ENCODE measurements at places on chromosomes 7 and 10.
A peak's percentile ranks its signal among the peaks of the same experiment; 100 is the strongest.

DNA sequence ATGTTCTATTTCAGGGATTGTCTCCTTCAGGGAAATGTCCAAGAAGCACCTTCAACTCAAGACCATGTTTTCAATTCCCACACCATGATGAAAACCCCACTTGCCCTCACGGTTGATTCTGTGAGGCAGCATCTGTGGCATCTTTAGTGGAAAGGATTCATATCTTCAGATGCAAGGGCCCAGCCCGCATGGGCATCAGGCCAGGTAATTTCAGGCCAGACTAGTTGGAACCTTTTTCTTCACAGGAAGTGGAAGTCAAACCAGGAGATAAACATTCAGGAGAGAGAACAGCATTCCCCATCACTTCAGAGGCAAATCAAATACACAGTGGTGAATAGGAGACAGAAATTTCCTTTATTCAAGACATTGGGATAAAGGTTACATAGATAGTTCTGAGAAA is 88.8 kb downstream of the JCAD start:
- no peak for DNase-seq

GRCh38 chr10:116671274-116671926 is 50.6 kb downstream of the PNLIPRP2 start:
- DNase-seq, result no peak

DNA sequence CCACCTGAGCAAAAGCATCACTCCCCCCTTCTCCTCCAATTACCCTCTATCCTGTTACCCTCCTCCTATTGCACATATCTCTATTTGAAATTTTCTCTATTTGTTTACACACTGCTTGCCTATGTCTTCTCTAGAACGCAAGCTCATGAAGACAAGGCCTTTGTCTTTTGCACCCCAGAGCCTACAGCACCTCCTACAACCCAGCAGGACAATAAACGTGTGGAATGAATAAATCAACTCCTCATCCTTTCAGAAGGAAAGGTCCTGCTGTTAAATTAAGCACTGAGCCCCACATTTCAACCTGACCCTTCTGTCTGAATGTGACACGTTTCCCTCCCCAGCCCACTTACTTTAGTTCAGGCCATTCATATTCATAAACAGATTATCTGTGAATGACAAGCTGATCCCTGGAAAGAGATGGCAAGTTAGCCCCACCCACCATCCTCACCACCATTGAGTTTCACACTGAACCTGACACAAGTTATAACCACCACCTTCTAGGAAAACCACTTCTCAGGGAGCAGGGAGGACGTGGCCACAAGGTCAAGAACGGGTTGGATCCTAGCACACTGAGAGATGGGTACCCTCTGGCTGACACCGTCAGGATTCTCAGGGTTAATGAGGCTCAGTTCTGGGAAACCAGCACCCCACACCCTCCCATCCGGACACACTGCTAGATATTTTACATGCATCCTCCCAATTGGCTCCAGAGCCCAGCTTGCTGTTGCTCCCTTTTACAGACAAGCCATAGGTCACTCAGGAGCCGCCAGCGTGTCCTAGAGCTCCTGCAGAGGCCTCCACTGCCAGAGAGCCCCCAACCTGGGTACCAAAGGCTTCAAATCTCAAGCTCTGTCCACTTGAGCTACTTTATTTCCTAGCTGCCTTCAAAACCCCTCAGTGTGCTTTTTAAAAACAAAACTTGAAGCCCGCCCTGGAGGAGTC is 934 bp downstream of the PRTFDC1 start:
- DNase-seq, result peak; percentile 23

DNA sequence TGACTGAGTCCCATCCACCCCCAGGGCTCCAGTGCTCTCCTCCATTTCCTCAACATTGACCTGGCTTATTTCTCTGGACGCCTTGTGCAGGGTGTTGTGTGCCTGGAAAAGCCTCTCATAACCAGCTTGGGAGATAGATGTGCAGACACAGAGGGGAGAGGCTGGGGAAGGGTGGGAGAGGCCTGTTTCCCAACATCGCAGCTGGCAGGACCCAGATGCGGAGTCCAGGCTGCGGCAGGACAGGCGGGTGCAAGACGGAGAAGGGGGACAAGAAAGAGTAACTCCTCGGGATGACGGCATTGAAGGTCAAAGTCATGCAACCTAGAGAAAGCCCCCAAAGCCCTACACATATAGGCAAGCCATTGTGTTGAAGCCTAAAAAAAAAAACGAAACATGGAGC is 54.1 kb upstream of the ANTXRL start:
- no peak for DNase-seq

DNA sequence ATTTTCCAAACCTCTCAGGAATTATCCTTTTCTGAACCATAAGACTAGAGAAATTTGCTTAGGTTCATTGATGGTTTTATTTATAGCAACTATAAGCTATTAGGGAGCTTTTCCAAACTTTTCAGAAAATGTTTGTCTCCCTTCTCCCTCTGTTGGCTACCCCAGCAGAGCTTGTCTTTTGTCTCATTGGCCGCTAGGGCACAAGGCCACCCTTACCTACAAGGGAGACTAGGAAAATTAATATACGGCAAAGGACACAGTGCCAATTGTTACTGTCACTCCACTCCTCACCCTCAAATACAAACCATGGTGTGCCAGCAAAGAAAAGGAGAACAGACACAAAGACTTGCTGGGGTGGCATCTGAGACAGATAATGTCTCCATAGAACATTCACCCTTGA is 471.4 kb downstream of the XPNPEP1 start:
- no peak for DNase-seq

DNA sequence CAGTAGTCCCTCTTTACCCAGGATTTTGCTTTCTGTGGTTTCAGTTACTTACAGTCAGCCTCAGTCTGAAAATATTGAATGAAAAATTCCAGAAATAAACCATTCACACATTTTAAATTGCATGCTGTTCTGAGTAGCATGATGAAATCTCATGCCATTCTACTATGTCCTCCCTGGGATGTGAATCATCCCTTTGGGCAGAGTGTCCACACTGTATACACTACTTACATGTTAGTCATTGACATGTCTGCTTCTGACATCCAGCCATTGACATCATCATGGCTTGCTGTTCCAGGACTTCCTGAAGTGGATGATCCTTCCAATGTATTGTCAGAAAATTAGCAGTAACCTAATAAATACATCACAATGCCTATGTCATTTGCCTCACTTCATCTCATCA is 34.6 kb upstream of the MALRD1 start:
- no peak for DNase-seq

DNA sequence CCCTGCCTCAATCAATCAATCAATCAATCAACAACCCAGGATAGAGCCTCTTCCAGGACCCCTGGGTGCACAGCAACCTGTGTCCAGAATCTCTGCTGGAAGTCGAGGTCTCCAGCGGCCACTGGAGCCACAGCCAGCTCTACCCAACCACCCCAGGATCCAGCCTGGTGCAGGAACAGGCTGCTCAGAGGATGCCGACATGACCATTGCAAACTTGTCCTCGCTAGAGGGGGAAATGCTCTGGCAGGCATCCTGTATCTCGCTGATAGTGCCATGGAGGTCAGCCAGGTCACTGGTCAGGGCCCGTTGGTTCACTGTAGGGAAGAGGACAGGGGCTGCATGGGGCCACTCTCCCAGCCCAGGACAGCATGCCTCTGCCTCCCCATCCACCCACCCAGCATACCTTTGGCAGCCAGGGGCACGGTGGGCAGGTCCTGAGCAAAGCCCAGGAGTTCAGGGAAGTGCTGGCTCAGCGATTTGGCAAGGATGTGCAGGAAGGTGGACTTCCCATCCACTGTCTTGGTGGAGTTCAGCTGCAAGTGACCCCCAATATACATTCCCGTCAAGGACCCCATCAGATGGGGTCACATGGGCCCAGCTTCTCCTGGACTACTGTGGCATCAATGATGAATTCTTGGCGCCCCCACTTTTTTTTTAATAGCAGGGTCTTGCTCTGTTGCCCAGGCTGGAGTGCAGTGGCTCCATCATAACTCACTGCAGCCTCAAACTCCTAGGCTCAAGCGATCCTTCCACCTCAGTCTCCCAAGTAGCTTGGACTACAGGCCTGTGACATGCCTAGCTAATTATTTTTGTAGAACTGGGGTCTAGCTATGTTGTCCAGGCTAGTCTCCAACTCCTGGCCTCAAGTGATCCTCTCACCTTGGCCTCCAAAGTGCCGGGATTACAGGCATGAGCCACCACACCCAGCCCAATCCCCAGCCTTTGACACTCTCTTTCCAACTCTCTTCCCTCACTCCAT is 49.4 kb downstream of the GRID2IP start:
- DNase-seq, result peak; percentile 62

DNA sequence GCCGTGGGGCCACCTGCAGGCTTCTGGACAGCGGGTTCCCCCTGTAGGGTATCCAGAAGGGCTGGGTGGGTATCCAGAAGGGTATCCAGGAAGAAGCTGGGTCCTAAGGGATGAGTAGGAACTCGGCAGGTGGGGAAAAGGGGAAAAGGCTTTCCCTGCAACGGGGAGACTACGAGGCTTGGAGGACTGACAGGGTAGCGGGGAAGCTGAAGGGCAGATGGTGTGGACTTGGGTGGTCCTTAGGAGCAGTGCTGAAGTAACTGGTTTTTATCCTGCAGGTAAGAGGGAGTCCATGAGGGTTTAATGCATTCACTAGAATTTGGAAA is 525 bp downstream of the UBE2D4 start:
- no peak for DNase-seq

DNA sequence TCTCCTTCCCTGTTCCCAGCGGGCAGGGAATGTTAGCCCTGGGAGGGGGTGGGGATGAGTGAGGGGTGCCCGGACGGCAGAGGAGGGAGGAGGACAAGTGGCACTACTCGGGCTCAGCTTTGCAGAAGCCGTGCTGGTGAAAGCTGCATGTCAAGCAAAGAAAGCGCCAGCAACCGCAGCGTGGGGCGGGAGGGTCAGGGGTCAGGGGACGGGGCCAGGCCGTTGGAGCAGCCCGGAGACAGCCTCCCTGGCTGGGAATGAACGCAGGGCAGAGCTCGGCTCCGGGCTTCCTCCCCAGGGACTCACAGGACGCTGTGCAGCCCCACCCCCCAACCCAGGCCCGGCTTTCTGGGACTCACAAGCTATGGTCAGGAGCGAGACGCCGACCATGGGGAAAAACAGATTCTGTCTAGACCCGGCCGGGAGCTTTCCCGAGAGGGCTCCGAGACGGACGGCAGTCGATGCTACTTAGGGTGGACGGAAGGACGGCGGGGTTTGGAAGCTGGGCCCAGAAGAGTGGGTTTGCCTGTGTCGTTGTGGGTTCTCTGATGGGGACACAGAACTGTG is 113.4 kb downstream of the VIPR2 start:
- DNase-seq, result no peak

DNA sequence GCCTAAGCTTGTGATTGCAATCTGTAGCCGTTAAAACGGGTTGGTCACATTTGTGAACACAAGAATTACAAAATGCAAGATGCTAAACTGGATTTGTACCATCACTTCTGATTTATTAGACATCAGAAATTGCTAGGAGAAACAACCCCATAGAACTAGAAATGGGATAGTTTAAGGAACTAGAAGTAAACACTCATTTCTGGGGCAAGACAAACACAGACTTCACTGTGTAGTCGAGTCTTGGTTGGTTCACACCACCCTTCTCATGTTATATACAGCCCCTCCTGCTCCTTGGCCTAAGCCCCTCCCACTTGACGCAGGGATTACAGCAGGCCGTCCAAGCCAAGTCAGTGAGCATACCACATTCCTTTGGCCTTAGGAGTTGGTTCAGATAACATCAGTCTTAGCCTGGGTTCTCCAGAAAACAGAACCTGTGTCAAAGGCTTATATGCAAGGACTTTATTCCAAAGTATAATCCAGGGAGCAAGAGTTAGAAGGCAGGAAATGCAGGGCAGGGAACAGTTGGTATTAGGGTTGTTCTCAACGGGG is 2.0 kb upstream of the NRAP start:
- no peak for DNase-seq

- peak; percentile 89 for DNase-seq
Measured at GRCh38 chr10:72309290-72310240, 35.8 kb downstream of the DDIT4 start.

DNA sequence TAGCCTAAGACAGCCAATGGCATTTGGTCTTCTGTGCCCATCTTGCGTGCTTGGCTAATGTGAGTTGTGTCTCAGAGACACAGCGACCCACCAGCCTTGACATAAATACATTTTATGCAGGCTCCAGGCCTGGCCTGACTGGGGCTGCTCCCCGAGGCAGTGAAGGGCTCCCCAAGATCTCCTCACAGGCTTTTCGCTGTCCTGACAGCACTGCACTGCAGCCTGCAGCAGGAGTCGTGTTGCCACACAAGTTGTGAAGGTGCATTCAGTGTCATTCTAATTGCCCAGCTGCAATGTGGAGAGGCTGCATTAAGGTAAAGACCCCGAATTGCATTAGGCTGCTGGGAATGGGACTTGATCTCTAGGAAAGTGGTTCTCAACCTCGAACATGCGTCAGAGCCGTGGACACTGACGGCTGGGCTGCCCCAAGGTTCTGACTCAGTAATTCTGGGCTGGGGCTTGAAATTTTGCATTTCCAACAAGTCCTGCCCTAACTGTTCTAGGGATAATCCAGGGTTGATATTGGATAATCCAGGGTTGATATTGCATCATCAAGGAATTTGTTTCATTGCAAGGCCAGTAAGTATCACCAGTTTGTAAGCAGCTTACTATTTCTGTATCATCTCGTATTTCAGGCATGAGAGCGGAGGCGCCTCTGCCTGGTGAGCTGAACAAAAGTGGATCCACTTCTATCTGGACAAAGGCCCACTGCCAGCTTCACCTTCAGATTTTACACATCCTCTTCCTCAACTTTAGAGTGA is 108.7 kb upstream of the INSIG1 start:
- DNase-seq, result peak; percentile 40

GRCh38 chr10:89283936-89284475 is 17.8 kb upstream of the IFIT2 start:
- DNase-seq, result no peak

GRCh38 chr7:114981323-114981722 is 59.4 kb downstream of the MDFIC start:
- DNase-seq, result no peak

GRCh38 chr10:77355844-77356243 is 281.8 kb downstream of the KCNMA1 start:
- no peak for DNase-seq

DNA sequence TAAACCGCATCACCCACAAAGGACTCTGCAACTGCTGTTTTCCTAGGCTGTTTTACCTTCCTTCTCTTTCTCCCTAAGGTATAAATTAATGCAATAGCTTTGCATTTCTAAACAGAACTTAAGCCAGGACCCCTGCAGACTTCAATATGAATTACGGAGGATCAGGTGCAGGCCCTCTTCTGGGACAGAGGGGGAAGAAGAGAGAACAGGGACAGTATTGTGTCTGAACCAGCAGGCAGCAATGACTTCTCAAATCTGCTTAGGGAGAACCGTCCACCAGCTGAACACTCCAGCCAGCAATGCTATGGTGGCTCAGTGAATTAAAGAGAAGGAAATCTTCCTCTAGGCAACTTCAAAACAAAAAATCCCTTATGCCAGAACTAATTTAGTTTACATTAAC is 35.7 kb downstream of the POLR3A start:
- DNase-seq, result no peak

DNA sequence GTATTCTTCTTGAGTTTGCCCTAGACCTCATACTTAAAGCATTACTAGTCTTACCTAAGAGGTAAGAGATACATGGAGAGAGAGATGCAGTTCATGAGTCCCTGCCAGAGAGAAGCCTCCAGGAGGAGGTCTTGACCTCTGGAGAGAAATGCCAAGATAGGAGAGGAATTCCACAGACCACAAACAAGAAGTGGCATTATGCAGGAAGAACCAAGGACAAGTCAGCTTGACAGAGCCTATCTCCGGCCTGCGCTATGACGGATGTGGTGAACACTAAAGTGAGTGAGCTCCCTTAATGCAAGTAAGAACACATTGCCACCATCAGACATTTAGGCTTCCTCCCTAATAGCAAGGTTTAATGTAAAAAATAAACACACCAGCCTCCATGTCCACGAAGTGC is 27.9 kb upstream of the COL1A2 start:
- no peak for DNase-seq

- peak; percentile 47 for DNase-seq
Measured at GRCh38 chr10:1549591-1550290, 187.6 kb downstream of the ADARB2 start.
